ENCODE measurements at places on chromosomes 2 and 18.

DNA sequence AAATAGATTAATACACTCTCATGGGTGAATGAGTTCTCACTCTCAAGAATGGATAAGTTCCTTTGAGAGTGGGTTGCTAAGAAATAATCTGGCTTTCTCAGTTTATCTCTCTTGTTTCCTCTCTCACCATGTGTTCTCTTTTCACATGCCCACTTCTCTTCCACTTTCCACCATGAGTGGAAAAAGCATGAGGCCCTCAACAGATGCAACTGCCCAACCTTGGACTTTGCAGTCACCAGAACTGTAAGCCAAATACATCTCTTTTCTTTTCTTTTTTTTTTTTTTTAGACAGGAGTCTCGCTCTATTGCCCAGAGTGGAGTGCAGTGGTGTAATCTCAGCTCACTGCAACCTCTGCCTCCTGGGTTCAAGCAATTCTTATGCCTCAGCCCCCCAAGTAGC is 18.1 kb upstream of the ETAA1 start:
- no peak for DNase-seq

- no peak for DNase-seq
These were observed 280.4 kb downstream of the ALPK2 start for GRCh38 chr18:58348517-58348916.

- DNase-seq = no peak
These were observed 1504.3 kb upstream of the PIK3C3 start for GRCh38 chr18:40450751-40451150.

- DNase-seq = no peak
These were observed 22.9 kb downstream of the MAPRE2 start for GRCh38 chr18:35063875-35064690.

DNA sequence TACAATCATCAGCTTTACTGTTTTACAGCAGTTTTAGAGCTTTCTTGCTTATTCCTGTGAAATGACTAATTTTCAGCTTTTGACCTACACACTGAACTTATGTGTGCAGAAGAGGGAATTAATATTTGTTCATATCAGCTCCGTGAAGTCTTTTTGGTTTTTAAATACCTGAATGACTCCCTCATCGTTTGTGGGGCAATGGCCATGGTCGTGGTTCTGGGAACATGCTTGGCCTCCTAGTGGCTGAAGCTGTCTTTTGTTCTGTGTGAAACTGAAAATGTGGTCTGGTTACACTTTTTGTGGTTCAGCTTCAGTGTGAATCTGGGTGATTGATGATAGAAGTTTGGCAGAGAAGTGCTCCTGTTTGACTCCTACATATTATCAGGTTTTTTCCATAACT is 408.1 kb downstream of the THSD7B start:
- no peak for DNase-seq

- DNase-seq = no peak
These were observed 6.0 kb upstream of the ARL4C start for GRCh38 chr2:234502919-234503285.

GRCh38 chr2:150532879-150533278 is 45.4 kb upstream of the RND3 start:
- no peak for DNase-seq

DNA sequence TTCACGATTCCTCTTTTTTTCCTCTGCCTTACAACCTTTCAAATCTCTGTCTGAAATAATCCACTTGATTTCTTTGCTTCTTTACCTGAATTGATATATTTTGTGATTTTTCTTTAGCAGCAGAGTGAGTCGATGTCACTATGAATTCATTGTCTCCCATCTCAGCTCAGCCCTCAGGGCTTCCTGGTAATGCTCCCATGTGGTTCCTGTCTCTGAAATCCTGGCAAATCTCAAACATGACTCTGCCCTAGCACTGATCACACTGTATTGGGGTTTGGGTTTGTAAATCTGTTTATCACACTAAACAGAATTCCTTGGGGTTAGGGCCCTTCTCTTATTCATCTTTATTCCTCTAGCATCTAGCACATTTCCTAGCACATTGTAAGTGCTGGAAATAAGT is 43.0 kb upstream of the MSTN start:
- no peak for DNase-seq

GRCh38 chr18:57475408-57475807 is 40.2 kb downstream of the ONECUT2 start:
- no peak for DNase-seq

- no peak for DNase-seq
These were observed 115.7 kb upstream of the RBMS1 start for GRCh38 chr2:160609346-160609745.

DNA sequence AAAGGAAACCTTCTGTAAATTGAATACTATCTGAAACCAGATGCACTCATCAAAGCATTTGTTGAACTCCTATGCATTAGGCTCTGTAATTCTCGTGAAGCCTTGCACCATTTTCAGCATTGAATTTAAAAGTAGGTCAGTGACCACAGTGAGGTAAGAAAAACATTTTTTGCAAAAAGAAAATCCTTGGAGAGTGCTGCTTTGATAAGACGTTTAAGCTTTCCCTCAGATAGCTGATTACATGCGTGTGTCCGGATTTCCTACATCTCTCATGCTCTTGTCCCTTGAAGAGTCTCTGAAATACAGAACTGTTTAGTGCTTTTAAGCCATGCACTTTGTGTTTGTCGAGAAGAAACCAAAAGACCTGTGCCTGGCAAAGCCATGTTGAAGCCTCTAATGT is 113.6 kb downstream of the FMNL2 start:
- no peak for DNase-seq

- DNase-seq = no peak
These were observed 37.6 kb downstream of the SMAD7 start for GRCh38 chr18:48913201-48913600.

- no peak for DNase-seq
These were observed 8.7 kb upstream of the ERMN start for GRCh38 chr2:157334335-157334734.

DNA sequence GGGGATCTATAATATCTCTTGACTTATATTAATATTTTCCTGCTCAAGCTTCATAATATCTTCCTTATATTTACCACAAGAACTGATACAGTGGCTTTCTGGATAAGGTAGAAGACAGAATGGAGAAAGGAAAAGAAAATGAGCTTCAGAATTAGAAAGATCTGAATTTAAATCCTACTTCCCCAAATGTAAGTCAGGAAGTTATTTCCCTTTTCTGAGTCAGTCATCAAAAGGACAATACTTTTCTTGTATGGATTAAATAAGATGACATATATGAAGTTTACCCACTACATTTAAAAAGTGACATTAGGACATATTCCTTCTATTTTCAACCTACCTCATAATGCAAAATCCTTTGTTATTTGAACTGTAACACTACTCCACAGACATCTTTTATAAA is 19.0 kb downstream of the KRCC1 start:
- no peak for DNase-seq

- DNase-seq = no peak
These were observed 12.2 kb upstream of the CAB39 start for GRCh38 chr2:230700447-230700846.

DNA sequence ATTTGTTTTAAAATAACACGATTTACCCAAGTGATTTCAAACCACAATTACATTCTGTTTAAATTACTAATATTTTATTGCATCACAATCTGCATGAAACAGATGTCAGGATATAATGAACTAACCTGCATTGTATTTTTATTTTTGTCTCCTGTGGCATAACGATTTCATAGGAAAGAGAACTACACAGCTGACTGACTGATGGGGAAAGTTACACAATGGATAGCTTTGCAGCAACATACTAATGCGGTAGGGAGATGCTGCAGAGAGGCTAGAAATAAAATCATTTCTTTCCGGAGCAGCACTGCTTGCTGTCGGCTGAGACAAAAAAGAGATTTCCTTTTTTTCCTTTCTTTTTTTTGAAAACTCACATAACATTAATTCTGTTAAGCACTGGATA is 36.9 kb downstream of the SCN1A start:
- no peak for DNase-seq

- DNase-seq = no peak
These were observed 17.6 kb upstream of the CD28 start for GRCh38 chr2:203688798-203689197.

GRCh38 chr18:80130555-80130954 is 21.5 kb downstream of the ADNP2 start:
- no peak for DNase-seq

GRCh38 chr2:134023854-134024253 is 230.0 kb upstream of the MGAT5 start:
- DNase-seq = no peak

- no peak for DNase-seq
These were observed 50.4 kb downstream of the AP1S3 start for GRCh38 chr2:223786943-223787342.

DNA sequence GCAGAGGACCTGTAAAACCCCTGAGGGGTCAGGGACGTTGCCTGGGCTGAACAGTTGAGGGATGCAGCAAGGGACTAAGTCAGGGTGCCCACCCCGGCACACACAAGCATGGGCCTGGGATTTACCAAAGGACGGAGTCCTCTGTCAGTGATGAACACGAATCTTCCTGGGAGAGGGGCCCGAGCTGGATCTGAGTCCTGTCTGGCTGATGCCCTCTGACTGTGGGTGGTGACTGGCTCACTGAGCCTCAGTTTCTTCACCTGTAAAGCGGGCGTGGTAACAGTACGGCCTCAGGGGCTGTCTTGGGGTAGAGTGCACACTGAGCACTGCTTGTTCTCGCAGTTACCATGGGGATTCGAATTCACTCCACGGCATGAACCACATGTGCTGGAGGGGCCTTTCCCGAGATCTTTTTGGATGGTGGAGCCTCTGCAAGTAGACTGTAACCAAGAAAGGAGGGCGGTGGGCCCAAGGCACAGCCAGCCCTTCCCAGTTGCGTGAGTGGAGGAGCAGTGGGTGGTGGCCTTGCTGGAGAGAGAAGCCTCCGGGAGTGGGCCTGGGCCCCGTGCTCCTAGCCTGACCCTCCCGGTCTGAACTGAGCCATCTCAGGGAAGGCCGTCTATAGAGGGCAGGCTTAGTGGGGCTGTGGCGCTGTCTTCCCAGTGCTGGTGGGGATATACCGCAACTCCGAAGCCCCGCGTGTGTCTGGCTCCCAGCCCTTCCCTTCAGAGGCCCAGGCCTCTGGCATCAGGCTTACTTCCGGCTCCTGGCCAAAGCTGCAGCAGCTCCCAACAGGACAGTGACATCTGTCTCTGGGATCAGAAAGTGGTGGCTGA is 130.8 kb upstream of the HS6ST1 start:
- DNase-seq = no peak

GRCh38 chr2:240353086-240353798 is 82.2 kb upstream of the GPC1 start:
- DNase-seq = no peak

DNA sequence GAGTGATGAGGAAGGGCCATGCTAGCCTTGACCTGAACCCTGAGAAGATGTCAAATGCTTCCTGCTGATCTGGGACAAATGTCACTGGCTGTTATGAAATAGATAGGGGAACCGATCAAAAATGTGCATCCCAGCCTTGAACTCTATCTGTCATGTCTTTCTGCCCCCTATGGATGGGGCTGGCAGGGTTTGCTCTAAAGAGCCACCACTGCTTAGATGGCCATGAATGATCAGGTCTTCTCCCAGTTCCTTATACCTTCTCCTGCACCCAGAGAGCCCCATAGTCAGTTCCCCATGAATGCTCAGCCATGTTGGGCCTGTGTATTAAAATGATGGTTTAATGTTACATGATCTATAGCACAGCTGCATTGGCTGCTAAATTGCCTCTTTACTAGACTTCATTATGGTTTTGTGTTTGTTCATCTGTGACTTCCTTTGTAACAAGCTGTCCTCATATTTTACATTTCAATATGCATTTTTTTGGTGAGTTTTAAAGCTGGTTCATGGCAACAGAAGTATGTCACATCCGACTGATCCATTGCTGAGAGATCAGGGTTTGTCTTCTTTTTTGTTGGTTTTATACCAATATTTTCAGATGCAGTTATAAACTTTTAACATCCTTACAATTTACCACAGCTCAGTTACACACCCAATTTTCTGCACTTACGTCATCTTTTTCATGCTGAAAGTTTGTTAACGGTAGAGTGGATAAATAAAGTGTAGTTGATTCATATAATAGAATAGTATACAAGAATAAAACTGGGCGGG is 56.3 kb upstream of the SMAD2 start:
- no peak for DNase-seq

DNA sequence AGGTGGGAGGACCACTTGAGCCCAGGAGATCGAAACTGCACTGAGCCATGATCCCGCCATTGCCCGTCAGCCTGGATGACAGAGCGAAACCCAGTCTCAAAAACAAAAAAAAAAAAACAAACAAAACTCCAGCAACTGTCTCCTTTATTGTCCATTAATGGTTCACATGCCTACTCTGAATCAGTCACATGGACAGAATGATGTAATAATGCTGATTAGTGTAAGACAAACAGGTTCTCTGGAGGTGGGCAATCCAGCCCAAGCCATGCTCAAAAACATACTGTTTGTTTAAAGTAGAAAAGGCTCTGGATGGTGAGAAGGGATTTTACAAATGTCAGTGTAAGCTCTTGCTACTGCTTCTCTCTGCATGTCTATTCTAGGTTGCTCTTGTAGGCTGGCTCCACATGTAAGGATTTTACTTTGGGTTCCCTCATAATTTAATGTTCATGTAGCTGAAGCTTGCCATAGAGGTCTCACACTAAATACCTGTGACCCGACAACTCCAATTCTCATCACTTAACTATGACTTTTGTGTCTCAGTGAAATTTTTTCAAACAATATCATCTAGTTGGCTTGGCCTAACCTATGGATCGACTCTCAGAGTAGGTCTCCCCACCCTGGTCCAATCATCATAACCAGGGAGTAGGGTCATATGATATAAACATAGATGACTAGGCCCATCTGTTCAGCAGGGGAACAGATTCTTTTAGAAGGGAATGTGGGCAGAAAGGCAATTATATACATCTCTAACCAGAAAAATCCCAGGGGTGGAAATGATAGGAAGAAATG is 83.9 kb upstream of the SLC39A10 start:
- no peak for DNase-seq

DNA sequence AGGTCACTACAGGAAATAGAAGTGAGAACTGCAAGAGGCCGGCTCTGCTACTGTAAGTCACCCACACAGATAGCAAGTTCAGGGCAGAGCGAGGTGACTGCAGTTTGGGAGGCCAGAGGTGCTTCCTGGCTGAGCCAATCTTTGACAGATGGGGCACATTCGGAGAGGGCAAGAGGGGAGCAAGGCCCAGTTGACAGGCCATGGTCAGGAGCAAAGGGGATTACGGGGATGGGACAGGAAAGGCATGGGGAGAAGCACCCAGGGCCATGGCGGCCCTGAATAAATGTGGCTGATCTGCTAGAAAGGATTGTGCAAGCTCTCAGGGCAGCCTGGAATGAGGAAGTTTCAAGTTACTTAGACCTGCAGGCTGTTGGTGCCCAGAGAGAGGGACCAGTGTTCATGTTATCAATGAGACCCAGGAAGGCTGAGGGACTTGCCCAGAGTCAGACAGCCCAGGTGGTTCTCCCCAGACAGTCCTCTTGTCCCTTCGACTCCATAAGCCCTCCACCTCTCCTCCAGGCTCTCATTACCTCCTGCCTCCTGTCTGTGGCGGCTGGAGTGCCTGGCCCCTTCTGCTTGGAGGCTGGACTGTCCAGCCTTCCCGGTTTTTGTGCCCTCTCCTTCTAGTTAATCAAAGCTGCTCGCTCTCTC is 123.3 kb downstream of the CTIF start:
- DNase-seq = no peak

GRCh38 chr2:204449977-204450376 is 95.3 kb upstream of the PARD3B start:
- DNase-seq = no peak

GRCh38 chr2:8469709-8470493 is 212.0 kb upstream of the ID2 start:
- DNase-seq = no peak

GRCh38 chr2:8676191-8676920 is 5.5 kb upstream of the ID2 start:
- no peak for DNase-seq
